ENCODE measurements at places on chromosomes 4 and X. TPM values are rescaled to one million over a fixed set of nuclear protein-coding genes. Genes with fewer than 3 reads are reported as not detected.
A peak's percentile ranks its signal among the peaks of the same experiment; 100 is the strongest.

- peaks cover 4% of the 10 kb centered on the region for H3K27me3 ChIP-seq
- H3K27ac ChIP-seq, result no peak overlapping the region
- H3K4me3 ChIP-seq, result no peak overlapping the region
- no peaks in the 10 kb centered on the region for H3K36me3 ChIP-seq
These were observed 331.5 kb downstream of the NKX6-1 start for GRCh38 chr4:84167564-84167963.

DNA sequence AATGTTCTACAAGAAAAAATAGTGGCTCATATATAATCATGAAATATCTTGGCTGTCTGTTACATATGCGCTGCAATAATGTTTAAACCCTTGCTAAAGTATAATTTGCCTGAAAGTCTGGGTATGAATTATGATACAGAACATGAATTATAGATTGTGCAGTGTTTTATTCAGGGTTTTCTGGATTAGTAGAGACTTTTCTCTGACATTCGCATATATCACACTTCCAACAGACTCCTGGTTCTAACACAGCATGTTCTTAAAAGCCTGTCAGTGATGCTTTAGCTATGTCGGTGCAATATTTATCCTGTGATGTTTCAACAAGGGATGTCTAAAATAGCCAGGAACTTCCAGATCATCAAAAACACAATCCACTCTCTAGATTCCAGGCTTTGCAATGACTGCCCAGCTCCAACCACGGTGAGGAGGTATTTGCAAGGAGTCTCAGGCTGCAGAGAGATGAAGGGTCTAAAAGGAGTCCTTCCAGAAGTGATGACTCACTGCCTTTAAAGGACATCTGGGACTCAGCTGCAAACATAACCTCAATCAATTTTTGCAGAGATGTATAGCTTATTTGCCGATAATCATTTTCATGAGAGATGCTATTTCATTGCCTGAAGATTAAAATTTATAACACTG is 69.4 kb downstream of the RWDD4 start:
- H3K27ac ChIP-seq, result no peak overlapping the region
- H3K27me3 ChIP-seq, result no peaks in the 10 kb centered on the region
- peak; percentile 25 for DNase-seq

DNA sequence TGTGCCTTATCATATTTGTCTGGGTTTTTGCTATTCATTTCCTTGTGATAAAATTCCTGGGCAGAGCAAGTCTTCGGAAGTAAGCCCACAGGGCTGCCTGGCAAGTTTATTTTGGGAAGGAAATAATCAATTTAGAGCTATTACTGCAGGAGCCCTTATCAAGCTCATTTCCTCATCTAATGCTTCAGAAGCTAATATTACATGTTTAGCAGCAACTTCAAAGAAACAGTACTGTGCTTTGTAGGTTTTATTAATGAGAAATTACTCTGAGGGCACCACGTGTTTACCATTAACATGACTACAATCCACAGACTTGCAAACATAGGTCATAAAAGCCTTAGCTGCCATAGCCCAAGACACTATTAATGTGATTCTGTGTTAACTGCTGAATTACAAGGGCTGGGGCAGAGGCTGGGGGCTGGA is 540.0 kb downstream of the SPRY1 start:
- no peak overlapping the region for H3K27ac ChIP-seq
- no peak overlapping the region for H3K4me3 ChIP-seq
- H3K4me1 ChIP-seq, result peaks cover 18% of the 10 kb centered on the region
- H3K27me3 ChIP-seq, result no peaks in the 10 kb centered on the region
- DNase-seq, result no peak

DNA sequence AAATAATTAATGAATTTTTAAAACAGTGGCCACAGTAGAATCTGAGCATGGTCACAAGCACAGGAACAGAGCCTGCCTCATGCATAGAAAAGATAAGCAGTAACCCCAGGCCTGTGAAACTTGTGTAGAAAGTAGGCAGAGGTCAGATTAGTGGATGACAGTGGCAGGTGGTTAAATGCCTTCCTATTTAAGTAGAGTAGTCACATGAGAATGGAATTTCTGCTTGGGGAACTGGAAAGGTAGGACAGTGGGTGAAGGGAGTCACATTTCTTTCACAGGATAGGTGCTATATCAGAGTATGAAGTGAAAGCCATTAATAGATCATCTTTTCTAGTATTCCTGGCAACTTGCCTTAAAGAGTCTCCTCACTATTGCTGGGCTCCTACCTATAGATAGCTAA is 34.9 kb upstream of the ASB12 start:
- no peaks in the 10 kb centered on the region for H3K4me1 ChIP-seq
- no peak overlapping the region for H3K27ac ChIP-seq
- no peaks in the 10 kb centered on the region for H3K36me3 ChIP-seq
- H3K27me3 ChIP-seq, result no peaks in the 10 kb centered on the region

DNA sequence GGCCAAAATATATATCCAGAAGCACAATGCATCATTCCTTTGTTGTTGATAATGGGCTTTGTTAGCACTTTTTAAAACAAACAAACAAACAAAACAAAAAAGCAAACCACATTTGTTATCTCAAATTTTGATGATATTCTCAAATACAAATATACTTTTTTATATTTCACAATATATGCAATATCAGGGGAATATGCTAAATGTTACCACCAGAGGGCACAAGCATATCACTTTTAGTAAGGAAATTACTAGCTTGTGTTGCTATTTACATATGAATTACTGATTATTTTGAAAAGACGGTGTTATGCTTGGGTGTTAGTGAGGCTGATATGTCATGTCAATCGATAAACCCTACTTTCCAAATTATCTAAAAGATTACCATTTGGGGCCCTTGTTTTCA is 29.1 kb downstream of the RIPPLY1 start:
- DNase-seq, result peak; percentile 50
- H3K4me3 ChIP-seq, result no peak overlapping the region
- H3K27me3 ChIP-seq, result no peaks in the 10 kb centered on the region
- no peaks in the 10 kb centered on the region for H3K4me1 ChIP-seq
- no peak overlapping the region for H3K27ac ChIP-seq

- H3K36me3 ChIP-seq, result no peaks in the 10 kb centered on the region
- no peak overlapping the region for H3K4me3 ChIP-seq
- H3K27ac ChIP-seq, result no peak overlapping the region
- no peaks in the 10 kb centered on the region for H3K4me1 ChIP-seq
These were observed 83.4 kb upstream of the NKX1-1 start for GRCh38 chr4:1489639-1489995.

GRCh38 chr4:71495454-71495853 is 156.6 kb downstream of the SLC4A4 start:
- no peaks in the 10 kb centered on the region for H3K36me3 ChIP-seq
- H3K4me3 ChIP-seq, result no peak overlapping the region
- no peak overlapping the region for H3K27ac ChIP-seq
- H3K27me3 ChIP-seq, result no peaks in the 10 kb centered on the region

DNA sequence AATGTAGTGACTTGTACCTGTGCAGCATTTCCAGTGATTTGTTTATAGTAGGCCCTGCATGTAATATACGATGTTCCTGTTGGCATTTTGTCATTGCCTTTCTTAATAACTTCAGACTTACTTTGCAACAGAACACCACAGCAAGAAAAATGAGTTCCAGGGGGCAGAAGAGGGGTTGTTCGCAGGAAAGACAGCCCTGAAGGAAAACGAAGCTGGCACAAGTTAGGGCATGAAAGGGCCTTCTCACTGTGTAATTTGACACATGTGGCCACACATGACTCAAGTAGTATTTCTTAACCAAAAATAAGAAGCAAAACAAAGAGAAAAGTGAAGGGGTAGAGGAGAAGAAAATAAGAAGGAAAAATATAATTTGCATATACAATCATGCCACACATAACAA is 265.8 kb upstream of the SMIM31 start:
- H3K4me3 ChIP-seq, result no peak overlapping the region
- no peaks in the 10 kb centered on the region for H3K4me1 ChIP-seq
- H3K27me3 ChIP-seq, result no peaks in the 10 kb centered on the region
- no peak overlapping the region for H3K27ac ChIP-seq
- no peak for DNase-seq

DNA sequence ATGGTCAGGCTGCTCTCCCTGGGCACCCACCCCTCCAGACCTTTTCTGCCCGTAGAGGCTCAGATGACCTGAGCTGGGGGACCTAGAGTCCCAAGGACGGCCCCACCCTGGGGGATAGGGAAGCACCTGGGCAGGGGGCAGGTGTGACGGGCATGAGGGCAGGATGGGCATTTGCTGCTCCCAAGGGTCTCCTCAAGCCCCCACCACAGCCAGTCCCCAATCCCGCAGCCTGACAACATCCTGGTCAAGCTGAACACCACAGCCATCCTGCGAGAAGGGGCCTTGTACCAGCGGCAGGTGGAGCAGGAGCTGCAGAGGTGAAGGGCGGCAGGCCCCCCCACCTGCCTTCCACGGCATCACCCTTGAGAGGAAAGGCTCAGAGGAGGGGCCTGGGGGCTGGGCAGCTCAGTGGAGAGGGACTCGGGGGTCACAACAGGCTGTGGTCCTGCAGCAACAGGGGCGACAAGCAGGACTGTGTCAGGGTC is 17.8 kb upstream of the RNF4 start:
- no peaks in the 10 kb centered on the region for H3K4me1 ChIP-seq
- H3K36me3 ChIP-seq, result no peaks in the 10 kb centered on the region
- no peak overlapping the region for H3K4me3 ChIP-seq
- no peak for DNase-seq
- no peaks in the 10 kb centered on the region for H3K27me3 ChIP-seq

- peak overlapping the region; percentile 98 for H3K27ac ChIP-seq
- peak overlapping the region; percentile 30 for H3K4me3 ChIP-seq
- H3K36me3 ChIP-seq, result no peaks in the 10 kb centered on the region
- H3K4me1 ChIP-seq, result peaks cover 65% of the 10 kb centered on the region
- H3K27me3 ChIP-seq, result no peaks in the 10 kb centered on the region
These were observed 16.1 kb upstream of the EXOSC9 start for GRCh38 chr4:121784975-121785374.

DNA sequence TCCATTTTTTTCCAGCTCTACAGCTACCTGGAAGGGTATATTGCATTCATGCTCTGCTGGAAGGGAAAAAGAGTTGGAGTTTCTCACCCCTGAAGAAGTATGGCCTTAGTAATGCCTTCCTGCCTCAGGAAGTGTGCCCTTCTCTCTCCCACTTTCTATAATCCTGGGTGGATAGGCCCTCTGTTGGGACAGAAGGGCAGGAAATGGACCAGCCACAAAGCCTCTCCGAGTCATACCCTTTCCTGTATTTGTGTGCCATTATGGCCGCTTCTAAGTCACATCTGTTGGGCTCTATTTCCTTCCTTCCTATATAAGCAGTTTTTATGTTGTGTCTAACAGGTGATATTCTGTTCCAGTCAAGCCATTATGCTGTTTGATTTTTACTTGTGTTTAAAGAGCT is 74.8 kb upstream of the SMARCA5 start:
- no peak overlapping the region for H3K4me3 ChIP-seq
- H3K4me1 ChIP-seq, result no peaks in the 10 kb centered on the region
- H3K27me3 ChIP-seq, result no peaks in the 10 kb centered on the region
- no peak overlapping the region for H3K27ac ChIP-seq
- 0 out of 2 replicates have a peak, but pooled peaks cover 3% of the 10 kb centered on the region for H3K36me3 ChIP-seq
- DNase-seq, result no peak

GRCh38 chr4:13103382-13104015 is 380.6 kb downstream of the RAB28 start:
- no peaks in the 10 kb centered on the region for H3K4me1 ChIP-seq
- H3K27me3 ChIP-seq, result no peaks in the 10 kb centered on the region
- H3K27ac ChIP-seq, result no peak overlapping the region
- DNase-seq, result no peak

DNA sequence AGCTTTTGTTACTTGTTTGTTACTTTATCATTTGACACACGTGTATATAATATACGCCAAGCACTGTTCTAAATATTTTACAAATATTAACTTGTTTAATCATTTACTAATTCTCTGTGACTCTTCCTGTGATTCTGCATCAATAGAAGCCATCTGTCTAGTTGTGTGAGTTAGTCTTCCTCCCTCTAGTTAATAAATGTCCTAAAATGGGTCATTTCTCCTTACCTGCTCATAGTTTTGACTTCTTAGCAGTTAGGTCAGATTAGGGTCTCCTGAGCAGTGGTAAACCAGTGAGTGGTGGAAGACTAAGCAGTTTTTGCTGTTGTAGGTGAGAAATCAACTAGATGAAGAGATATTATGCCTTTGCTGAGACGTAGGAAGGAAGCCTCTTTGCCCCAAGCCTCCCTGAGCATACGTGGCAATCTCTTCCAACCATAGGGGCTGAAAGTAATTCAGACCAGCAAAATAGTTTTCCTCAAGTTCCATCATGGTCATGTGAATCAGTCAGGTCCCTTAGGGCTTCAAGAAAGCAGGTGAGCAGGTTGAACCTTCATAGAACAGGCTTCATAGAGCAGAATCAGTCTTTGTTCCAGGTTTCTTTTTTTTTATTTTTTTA is 38.7 kb upstream of the THOC2 start:
- H3K27ac ChIP-seq, result no peak overlapping the region
- H3K27me3 ChIP-seq, result no peaks in the 10 kb centered on the region
- DNase-seq, result no peak
- H3K4me1 ChIP-seq, result no peaks in the 10 kb centered on the region
- no peak overlapping the region for H3K4me3 ChIP-seq

DNA sequence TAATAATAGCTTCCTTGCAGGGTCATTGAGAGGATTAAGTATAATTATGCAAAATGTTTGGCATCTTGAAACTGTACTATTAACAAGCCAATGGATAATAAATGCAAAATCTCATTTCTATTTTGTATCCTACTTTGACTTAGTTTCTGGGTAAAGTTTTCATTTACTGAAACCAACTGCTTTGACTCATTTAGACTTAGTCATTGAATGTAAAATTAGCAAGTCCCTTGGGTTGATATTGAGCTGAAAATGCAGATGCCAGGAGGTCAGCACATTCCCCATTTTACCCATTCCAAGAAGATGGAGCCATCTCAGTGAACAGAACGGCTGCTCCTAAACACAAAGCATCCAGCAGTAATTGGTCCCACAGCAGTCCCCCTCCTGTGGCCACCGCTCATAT is 74.7 kb upstream of the GATB start:
- H3K4me3 ChIP-seq, result no peak overlapping the region
- 0 out of 2 replicates have a peak, but pooled peaks cover 8% of the 10 kb centered on the region for H3K4me1 ChIP-seq
- H3K27me3 ChIP-seq, result no peaks in the 10 kb centered on the region

DNA sequence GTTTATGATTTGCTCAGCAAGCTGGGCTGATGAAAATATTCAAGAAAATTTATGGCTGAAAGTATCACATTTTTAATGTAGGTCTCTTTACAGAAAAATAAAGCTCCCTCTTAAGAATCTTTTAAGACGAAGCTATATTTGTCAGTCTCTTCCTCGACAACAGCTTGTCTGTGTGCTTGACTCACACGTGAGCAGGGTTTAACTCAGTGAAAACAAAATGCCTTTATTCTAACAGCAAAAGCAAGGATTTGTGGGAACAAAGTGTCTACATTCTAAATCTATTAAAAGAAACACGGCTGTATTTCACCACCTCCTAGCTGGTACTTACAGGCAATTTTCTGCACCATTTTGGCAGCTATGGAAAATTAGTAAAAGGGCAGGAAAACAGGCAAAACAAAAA is 75.5 kb downstream of the NYX start:
- no peaks in the 10 kb centered on the region for H3K36me3 ChIP-seq
- H3K4me1 ChIP-seq, result peaks cover 14% of the 10 kb centered on the region
- H3K27me3 ChIP-seq, result no peaks in the 10 kb centered on the region
- H3K27ac ChIP-seq, result no peak overlapping the region
- H3K4me3 ChIP-seq, result no peak overlapping the region

GRCh38 chr4:75786938-75787337 is 62.6 kb downstream of the USO1 start:
- H3K27ac ChIP-seq, result no peak overlapping the region
- peaks cover 77% of the 10 kb centered on the region for H3K36me3 ChIP-seq
- H3K4me1 ChIP-seq, result no peaks in the 10 kb centered on the region
- H3K27me3 ChIP-seq, result no peaks in the 10 kb centered on the region

GRCh38 chr4:127917151-127917550 is 36.5 kb downstream of the PLK4 start:
- no peaks in the 10 kb centered on the region for H3K4me1 ChIP-seq
- H3K27ac ChIP-seq, result no peak overlapping the region
- H3K4me3 ChIP-seq, result no peak overlapping the region
- H3K36me3 ChIP-seq, result peaks cover 31% of the 10 kb centered on the region

Gene PYURF
- 93.8 TPM for total RNA-seq

Gene PDLIM5
- 185 TPM for total RNA-seq

Gene GPR50
- not detected for total RNA-seq

Gene PCDH18
- 255 TPM for total RNA-seq

Measured in GM23248 (cell line).